Activated naive CD4-positive, alpha-beta T cell (primary cell): ENCODE measurements at places on chromosomes 11 and 22.

- DNase-seq = no peak
These were observed 20.2 kb upstream of the SEPTIN5 start for GRCh38 chr22:19693981-19694670.

DNA sequence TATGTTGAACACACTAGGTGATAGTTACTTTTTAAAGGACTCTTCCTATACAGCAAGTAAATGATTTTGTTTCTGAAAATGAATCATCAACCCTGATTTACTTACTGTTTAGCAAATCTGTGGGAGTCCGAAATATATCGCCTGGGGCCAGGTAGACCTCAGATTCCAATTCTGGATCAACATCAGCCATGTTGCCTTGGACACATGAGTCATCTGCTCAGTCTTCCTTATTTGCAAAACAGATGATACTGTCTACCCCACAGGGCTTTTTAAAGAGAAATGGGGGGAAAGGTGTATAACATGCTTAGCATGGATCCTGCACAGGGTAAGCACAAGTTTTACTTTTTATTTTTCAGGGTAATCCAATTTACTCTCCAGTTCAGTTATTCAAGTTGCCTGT is 324.2 kb downstream of the TENM4 start:
- DNase-seq = no peak

DNA sequence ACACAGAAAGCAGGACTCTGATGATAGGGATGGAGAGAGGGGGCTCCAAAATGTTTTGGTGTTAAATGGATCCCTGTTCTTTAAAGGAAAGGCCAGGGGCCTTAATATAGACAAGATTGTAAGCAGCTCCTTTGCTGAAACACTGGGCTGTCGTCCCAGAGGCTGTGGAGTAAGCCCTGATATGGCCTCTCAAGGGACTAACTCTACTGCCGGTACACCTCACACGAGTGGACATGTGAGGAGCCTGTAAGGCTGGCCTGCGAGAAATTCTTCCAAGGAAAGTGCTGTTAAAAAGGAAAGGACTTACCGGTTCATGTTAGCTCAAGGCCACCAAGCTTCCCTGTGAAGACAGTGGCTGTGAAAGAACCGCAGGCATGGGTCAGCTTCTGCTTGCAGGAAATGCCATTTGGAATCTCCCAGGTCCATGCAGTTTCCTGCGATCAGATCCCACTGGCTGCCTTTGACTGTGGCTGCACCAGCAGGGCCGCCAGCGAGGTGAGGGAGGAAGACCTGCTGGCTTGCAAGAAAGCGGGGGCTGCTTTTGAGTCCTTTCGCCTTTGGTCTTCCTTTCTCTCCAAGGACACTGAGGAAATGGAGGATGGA is 106.6 kb downstream of the PRR5L start:
- DNase-seq = no peak

- DNase-seq = no peak
These were observed 1088.2 kb downstream of the TBC1D22A start for GRCh38 chr22:47850644-47851151.

DNA sequence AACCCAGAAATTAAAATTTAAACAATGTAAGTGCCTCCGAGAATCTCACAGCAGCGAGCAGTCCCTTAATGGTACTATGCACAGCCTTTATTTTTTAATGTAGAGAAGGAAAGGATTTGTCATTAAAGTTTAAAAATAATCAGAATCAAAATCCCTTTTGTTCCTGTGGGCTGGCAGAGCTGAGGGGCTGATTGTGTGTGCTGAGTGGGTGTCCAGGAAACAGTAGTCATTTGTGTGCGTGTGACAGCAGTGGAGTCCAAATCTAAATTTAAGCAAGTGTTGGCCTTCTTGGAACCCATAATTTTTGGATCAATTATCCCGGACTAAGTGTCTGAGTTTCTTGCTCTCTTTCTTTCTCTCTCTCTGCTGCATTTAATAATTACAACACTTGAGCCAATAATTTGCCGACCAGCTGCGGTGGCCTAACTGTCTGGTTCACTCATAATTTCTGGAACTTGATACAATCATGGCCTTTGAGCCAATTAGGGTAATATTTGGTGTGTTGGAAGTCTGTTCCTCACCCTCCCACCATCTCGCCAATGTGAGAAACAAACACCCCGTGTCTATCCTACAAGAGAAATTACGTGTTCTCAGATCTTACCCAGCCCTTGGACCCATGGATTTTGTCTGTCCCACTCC is 528.0 kb downstream of the SOX6 start:
- DNase-seq = no peak

GRCh38 chr22:19844377-19845053 is 10.2 kb downstream of the GNB1L start:
- no peak for DNase-seq

GRCh38 chr11:85088286-85088685 is 538.9 kb downstream of the DLG2 start:
- no peak for DNase-seq

DNA sequence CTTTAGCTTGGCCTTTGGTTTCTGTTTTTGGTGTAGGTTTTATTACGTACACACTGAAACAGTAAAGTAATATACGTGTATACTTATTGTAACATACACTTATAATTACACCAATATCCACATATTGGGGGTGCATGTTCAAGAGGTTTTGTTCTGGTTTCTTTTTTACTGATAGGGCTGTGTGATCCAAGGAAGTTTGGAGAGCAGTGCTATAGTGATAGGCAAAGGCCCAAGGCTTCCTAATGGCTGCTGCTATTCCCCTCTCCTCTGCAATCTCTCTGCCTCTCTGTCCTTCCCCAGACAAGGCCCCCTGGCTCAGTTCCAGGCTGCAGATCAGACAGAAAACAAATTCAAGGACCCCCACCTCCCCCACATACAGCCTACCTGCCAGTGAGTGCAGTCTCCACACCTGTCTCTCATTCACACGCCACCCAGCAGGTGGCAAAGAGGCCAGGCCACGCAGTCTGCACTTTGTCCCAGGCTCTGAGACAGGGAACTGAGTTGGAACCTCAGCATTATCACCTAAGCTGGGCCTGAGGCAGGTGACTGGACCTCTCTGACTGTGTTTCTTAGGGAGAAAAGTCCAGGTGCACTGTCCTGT is 15.1 kb downstream of the TMEM184B start:
- DNase-seq = no peak

GRCh38 chr11:78830277-78830819 is 255.7 kb upstream of the NARS2 start:
- DNase-seq = no peak

DNA sequence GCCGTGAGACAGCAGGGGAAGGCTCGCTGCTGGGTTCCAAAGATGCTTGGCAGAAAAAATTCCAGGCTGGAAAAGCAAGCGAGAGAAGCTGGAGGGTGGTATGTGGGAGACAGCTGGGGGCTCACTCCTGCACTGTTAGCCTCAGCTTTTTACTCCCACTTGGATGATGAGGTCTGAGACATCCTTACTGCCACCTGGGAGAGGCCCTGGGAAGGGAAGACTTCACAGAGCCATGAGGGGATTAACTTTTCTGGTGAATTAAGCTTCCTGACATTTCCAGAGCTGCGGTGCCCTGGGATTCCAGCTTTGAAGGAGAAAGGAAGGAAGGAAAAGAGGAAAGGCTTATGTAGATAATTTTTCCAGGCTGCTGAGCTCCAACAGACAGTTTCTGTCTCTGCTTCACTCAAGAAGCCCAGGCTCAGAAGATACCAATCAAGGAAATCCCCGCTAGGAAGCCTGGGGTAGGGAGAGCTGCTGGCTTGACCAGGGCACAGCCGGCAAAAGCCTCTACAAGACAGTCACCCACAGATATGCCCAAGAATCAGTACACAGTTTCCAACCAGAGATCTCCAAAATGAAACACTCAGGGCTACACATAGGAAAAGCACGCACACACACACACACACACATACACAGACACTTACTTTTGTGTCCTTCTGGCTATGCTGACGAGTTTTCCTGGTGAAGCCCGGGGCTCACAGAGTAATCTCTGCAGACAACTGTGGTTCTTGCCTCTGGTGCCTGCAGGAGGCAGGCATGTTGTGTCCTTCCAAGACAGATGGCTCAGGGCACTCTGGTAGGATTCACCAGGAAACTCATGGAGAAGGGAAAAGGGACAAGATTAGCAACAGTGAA is 907 bp downstream of the MCHR1 start:
- DNase-seq = no peak

DNA sequence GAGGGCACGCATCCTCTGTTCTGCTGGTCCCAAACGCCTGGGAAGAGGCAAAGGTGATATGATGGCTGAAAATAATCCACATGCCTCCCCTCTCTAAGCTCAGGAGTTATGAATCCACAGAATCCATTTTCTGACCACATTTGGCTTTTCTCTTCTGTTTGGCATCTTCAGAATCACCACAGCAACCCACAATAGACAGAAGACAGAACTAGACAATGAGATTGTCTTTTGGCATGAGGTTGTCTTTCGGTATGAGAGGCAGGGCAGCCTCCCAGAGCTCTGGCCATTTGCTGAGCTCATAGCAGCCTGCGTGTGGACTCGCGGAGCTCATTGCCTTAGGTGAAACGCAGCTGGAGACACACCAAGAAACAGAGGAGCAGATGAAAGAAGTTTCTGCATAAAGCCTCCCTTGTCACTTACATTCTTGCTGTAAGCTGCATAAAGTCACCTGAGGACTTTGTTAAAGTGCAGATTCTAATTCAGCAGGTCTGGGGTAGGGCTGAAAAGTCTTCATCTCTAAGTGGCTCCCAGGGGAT is 868.0 kb downstream of the NTM start:
- no peak for DNase-seq

DNA sequence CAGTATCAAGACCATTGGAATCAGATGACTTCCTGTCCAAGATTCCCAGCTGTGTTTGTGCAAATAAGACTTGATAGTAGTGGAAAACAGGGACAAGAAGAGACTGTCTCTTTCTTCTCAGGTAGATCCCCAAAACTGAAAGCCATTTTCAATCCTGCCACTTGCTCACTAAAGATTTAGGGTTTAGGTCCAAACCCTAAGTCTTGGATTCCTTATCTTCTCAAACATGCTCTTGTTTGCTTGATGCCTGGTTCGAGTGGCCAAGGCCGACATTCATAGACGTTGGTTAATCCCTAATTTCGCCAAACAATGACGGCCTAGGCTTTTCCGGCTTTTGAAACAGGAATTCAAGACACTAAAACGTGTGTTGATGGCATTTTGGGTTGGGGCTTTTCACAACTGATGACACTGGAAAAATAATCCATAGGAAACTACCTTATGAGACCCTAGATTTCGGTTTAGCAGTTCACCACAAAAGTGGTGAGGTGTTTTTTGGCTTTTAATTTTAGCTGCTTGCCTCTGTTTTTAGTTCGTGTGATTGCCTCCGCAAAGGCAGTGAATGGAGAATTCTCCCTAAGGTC is 1.0 kb upstream of the GTPBP1 start:
- DNase-seq = no peak

DNA sequence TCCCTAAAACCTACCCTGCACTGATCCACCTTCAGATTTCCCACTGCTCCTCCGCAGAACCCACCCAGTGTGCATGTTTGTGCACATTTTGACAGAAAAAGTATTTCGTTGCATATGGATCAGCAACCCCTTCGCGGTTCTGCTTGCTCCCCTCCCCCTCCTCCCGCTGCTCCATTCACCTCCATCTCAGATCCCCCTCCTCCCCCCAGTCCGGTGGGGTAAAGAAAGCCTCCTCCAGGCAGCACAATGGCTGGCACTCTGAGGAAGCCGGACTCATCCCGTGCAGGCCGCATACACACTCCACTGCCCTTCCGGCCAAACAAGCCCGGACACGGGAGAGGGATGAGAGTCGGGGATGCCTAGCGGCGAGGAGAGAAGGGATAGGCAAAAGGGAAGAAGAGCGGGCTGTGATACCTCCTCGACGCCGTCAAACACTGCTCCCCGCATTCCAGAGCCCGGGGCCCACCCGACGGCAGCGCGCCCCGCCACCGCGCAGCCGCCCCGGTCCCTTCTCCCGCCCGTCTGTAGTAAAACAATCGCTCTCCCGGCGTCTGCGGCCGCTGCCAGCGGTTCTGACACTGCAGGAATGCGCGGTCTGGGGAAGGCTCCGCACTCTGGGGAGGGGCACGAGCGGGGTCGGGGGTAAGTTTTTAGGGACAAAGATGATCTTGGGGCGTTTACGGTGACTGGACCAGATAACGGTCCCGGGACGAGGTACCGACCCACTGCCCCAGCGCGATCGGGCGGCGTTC is 915 bp downstream of the FEZ1 start:
- no peak for DNase-seq

DNA sequence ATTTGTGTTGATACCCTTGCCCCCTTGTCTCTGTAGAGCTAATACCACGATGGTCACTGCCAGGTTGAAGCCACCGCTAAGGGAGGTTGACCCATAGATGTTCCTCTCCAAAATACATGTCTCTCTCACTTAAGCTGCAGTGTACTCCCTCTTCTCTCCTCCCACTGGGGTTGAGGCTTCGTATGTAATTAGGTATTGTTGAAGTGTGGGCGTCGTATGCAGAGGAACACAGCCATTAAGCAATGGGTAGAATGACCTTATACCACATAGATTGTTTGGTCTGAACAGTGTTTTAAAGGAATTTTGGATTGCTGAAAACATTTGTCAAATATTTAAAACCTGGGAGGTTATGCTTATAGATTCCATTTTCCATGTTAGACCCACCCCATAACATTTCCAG is 71.9 kb downstream of the TRAF6 start:
- no peak for DNase-seq

GRCh38 chr11:1123970-1124369 is 33.8 kb upstream of the MUC5AC start:
- DNase-seq = no peak

DNA sequence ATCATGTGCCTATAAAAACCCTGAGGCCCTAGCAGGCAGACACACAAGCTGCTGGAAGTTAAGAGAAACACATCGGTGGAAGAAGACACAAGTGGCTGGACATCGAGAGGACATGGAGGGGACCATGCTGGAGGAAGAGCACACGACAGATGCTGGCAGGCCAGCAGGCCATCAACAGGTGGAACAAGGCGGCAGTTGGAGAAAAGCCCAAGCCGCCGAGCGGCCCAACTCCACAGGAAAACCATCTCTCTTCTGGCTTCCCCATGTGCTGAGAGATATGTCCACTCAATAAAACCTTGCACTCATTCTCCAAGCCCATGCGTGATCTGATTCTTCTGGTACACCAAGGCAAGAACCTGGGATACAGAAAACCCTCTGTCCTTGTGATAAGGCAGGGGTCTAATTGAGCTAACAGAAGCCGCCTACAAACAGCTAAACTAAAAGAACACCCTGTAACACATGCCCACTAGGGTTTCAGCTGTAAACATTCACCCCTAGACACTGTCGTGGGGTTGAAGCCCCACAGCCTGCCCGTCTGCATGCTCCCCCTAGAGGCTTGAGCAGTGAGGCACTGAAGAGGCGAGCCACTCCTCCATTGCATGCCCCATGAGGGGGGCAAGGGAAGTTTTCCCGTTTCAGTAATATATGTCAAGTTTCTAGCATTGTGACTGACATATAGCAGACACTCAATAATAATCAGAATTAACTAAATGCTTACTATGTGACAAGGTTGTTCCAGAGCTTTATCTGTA is 39.0 kb upstream of the MMP20 start:
- DNase-seq = no peak

- DNase-seq = no peak
These were observed 999.0 kb downstream of the BRD1 start for GRCh38 chr22:48828688-48829087.

DNA sequence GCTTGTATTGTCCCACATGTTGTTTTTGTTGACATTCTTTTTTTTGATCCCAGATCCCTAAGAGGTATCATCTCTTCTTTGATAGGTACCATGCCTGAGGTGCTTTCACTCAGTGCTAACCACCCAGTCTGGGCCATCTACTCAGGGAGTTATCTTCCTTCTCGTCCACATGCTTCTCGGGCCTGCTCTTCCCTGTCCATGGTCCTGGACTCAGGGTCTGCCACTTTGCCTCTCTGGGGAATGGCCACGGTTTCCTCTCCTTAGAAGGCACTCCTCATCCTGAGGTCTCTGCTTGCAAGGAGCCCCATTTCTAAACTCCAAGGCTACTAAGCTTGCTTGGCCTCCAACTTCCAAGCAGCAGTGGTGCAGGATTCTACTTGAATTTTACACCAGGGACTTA is 227.0 kb upstream of the NCAM1 start:
- DNase-seq = no peak
